Activated T-cell treated with anti-CD3 and anti-CD28 coated beads for 24 hours (primary cell): ENCODE measurements at places on chromosomes 2 and 18.

DNA sequence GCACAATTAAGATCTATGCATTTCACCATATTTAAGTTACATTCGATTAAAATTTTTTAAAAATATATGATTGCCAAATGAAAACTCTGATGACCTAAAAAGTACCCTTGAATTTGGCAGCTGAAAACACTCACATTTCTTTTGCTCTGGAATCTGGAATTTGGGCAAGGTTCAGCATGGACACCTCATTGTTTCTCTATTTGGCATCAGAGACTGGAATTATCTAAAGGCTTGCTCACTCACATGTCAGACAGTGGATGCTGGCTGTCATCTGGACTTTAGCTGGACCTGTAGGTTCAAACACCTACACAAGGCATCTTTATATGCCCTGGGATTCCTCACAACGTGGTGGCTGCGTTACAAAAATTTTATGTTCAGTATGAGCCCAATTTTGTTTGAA lies 16.1 kb downstream of the MBOAT2 start:
- DNase-seq, result no peak

GRCh38 chr2:30385327-30385726 lies 61.7 kb upstream of the LCLAT1 start:
- DNase-seq, result no peak

- no peak for DNase-seq
These were observed 74.1 kb upstream of the GLI2 start for GRCh38 chr2:120661551-120661950.

- no peak for DNase-seq
These were observed 166.7 kb downstream of the CTIF start for GRCh38 chr18:48705531-48705930.

DNA sequence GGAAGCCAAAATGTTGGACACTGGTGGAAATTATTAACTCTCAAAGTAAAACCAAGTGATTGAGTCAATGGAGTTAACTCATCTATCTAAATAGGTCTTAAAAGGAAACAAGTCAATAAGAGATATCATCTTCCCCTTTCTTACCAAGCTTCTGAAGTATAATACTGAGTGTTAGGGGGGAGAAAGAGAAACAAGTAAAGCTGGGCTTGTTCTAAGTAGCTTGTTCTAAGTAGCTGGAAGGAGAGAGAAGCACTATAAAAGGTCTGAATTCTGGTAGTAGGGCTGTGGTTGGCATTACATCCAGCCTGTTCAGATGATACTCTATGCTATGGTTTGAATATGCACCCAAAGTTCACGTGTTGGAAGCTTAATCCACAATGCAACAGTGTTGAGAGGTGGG lies 26.8 kb downstream of the YES1 start:
- DNase-seq, result no peak

GRCh38 chr2:199907008-199907714 lies 3.9 kb upstream of the C2orf69 start:
- no peak for DNase-seq

DNA sequence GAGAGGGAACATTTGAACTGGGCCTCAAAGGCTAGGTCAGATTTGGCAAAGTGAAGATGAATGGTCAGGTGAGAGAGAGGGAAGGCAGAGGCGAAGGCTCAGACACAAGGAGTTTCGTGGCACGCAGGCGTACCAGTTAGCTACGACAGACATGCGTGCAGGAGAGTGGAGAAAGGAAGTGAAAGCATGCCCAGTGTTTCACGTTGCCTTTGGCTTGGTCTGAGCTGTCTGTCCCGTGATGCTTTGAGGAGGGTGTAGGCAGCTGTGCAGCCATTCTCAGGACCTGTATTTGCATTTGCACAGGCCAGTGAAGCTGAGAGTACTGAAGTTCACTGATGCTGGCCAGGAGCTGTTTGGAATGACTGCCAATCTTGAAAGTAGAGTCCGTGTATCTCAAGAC lies 69.5 kb downstream of the HNRNPLL start:
- no peak for DNase-seq

GRCh38 chr18:32588191-32588590 lies 117.5 kb upstream of the GAREM1 start:
- no peak for DNase-seq

DNA sequence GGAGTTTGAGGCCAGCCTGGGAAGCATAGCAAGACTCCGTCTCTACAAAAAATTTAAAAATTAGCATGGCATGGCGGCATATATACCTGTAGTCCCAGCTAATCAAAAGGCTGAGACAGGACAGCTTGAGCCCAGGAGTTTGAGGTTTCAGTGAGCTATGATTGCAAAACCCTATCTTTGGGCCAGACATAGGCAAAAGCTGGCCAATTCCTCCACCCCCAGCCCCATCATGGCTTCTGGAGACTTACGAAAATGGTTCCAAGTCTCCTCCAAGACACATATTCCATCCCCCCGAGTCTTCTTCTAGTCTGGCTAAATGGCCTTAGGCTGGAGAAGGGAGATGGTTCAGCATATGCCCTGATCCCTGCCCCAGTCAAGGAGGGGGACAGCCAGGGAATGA lies 172.8 kb upstream of the HAAO start:
- DNase-seq, result no peak

- DNase-seq, result no peak
These were observed 385.8 kb upstream of the TRIB2 start for GRCh38 chr2:12330916-12331315.

DNA sequence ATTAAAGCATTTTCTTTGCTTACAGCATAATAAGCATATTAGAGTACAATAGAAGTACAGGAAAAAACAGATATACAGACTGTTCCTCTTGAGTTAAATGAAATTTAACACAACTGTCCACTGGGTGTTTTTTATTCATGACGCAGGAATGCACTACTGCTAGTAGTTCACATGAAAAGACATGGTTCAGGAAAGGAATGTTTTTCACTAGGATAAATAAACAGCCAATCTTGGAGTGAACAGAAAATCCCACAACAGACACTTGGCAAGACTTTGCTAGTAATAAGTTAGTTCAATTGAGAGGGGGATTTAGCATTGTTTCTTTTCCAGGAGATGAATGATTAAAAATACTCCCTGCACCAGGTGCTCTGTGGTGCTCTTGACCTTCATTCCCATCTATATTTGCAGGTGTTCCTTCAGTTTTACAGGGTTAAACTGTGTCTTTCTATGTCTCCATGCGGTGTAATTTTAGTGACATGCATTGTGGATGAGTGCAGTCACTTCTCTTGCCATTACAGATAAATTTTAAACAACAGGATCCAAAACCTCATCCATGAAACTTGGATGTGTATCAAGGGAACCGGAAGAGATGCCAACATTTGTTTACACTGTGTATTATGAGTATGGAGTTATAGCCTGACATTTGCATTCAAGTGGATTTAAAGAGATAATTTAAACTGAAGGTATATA lies 796.6 kb downstream of the DSC3 start:
- DNase-seq, result no peak

GRCh38 chr2:231557571-231558217 lies 27.4 kb upstream of the NMUR1 start:
- DNase-seq, result peak; percentile 46

DNA sequence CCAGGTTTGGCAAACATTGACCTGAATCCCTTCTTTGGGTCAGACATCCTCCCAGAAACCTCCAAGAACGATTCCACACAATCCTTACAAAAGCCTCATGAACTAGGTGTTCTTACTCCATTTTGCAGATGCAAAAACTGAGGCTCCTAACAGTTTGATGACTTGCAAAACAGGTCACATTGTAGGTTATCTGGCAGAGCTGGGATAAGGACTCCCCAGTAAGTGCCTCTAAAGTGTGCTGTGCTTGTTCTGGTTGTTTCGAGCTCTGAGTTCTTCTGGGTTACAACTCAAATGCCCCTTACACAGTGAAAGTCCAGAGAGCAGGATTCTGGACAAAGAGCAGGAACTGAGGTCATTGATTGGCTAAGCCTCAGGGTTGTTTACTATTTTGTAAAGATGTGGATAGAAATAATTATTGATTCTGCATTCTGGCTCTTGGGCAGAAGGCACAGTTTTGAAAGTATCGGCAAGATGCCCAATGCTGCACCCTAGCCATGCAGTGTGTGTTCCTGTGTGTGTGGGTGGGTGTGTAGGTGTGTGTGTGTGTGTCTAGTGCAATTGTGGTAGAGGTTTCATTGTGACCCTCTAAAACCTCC lies 17.0 kb upstream of the IGFBP2 start:
- DNase-seq, result no peak

- no peak for DNase-seq
These were observed 219.5 kb downstream of the SOX11 start for GRCh38 chr2:5911718-5912117.

GRCh38 chr2:64214281-64215115 lies 70.3 kb upstream of the PELI1 start:
- DNase-seq, result no peak

DNA sequence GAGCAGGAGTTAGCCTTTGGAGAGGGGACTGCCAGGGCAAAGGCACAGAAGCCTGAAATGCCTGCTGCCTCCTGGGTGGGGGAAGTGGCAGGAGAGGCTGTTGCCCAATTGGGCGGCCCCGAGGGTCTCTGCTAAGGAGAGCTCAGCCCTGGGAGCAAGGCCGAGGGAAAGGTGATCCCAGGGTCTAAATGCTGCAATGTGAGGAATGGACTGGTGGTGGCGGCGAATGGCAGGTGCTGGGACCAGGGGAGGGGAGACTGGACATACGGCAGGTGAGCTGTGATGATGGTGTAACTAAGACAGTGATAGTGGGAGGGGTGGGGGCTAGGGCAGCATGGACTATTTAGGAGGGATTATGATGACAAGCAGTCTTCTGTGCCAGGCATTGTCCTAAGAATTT lies 104.0 kb downstream of the DYSF start:
- no peak for DNase-seq

- no peak for DNase-seq
These were observed 12.0 kb upstream of the SLC20A1 start for GRCh38 chr2:112633708-112634107.

- DNase-seq, result no peak
These were observed 38.2 kb upstream of the MAP3K20 start for GRCh38 chr2:173037245-173038120.

- no peak for DNase-seq
These were observed 5.3 kb downstream of the PTGR3 start for GRCh38 chr18:75203416-75204268.

DNA sequence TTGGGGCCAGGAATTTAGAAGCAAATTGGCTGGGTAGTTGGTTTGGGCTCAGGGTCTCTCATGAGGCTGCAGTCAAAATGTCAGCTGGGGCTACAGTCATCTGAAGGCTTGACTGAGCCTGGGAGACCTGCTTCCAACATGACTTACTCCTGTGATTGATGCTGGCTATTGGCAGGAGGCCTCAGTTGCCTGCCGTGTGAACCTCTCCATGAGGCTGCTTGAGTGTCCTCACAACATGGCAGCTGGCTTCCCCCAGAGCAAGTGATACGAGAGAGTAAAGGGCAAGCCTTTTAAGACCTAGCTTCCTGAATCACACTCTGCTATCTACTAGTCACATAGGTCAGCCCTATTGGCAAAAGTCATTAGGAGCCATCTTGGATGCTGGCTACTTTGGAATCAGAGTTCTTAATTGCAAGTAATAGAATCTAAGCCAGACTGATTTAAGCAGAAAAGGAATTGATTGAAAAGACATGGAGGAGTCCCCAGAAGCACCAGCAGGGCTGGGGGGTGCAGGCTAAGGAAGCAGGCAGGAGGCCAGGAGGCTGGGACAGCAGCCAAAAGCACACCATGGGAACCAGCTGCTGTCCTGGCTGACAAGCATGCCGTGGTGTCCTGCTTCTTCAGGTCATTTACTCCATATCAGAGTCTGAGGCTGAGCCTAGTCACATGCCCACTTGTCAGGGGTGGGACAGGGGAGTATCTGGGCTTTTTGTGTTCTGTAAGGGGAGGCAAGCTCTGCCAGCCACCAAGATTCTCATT lies 7.8 kb upstream of the GIGYF2 start:
- no peak for DNase-seq

DNA sequence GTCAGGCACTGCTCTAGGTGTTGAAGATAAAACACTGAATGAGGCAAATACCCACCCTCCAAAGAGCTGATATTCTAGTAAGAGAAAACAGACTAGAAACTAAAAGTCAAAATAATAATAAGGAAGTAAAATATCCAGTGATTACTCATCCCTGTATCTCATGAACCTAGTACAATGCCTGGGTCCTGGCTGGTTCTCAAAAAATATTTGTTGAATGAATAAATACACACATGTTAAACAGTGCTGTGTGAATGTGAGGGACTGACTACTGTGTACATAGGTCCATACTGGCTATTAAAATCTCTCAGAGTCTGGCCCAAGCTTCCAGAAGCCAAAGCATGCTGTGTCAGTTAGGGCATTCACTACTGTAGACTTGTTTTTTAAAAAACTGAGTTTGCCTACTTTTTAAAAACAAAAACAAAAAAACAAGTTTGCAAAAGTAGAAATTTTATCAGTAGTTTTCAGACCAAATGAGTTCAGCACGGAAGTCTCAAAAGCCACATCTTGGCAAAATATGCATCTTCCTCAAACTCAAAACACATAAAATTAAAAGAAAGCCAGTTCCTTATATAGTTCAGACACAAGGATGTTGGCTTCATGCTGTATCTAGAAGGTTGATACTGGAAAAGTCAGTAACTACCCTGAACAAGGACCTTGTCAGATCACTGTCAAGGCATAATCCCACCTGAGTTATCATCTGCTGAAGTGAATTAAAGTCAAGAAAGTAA lies 136.2 kb downstream of the THADA start:
- no peak for DNase-seq

GRCh38 chr2:157764386-157764785 lies 111.7 kb downstream of the ACVR1 start:
- DNase-seq, result no peak

- DNase-seq, result peak; percentile 14
These were observed at the start of gene GLI2 for GRCh38 chr2:120735746-120736170. Gene GLI2 (plus strand): TSS chr2:120735868. CDS start chr2:120797321, 61,453 bp downstream.

- no peak for DNase-seq
These were observed 277.7 kb upstream of the HNRNPA3 start for GRCh38 chr2:176934869-176935415.

DNA sequence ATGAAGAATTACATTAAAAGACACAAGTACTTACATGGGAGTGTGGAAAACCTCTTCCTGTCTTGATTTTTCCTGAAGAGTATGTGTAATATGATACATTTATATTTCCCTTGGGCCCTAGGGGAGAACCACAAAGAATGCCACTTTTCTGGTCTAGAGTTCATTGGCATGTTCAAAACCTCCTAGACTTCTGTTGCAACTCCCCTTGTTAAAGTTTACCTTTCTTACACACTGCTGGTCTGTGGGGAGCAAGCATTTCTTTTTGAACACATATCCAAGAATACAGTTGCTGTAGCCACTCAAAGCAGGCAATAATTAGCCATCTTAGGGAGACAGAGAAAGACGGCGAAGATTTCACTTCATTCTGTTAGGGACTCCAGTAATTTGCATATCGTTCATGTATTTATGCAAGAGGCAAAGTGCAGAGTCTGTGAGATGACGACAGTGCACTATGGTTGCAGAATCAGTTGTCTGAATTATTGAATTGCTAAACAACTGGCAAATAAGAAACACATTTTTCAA lies 103.5 kb downstream of the NOL4 start:
- DNase-seq, result no peak

DNA sequence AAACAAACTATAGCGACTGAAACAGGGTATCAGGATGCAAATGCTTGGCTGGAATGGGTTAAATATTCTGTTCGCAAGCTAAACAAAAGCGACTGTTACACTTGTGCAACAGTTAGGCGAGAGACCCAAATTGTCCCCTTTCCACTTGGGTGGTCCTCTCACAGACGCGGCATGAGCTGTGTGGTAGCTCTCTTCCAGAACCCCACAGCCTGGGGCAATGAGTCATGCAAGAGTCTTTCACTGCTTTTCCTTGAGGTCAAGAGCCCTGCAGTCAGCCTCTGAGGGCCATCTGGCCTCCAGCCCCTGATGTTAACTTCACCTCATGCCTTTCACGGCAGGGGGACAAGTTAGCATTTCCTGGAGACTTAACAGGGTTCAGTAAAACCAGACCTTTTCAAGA lies 25.7 kb downstream of the SULT1C4 start:
- DNase-seq, result no peak
